Calu3 (cell line): ENCODE measurements at places on chromosomes 11 and 22.
A peak's percentile ranks its signal among the peaks of the same experiment; 100 is the strongest.

GRCh38 chr22:25382762-25383161, 163.3 kb downstream of the CRYBB2 start:
- DNase-seq, result no peak

DNA sequence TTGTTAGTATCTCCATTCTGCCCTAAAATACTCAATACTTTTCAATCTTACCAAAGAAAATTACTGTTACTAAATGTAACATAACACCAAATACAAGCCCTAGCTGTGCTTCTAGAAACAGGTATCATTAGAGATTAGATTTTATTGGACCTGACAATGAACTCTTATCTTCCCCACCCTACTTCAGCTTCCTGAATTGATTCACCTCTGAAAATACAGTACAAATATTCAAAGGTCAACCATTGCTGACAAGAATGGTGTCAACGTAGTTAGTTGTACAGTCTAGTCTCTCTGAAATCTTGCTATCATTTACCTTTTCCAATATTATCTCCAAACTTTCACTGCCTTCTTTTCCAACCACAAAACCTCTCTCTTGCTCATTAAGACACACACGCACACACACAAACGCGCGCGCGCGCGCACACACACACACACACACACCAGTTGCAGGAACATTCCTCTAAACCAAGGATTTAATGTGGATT, 22.4 kb downstream of the LRRC4C start:
- no peak for DNase-seq

DNA sequence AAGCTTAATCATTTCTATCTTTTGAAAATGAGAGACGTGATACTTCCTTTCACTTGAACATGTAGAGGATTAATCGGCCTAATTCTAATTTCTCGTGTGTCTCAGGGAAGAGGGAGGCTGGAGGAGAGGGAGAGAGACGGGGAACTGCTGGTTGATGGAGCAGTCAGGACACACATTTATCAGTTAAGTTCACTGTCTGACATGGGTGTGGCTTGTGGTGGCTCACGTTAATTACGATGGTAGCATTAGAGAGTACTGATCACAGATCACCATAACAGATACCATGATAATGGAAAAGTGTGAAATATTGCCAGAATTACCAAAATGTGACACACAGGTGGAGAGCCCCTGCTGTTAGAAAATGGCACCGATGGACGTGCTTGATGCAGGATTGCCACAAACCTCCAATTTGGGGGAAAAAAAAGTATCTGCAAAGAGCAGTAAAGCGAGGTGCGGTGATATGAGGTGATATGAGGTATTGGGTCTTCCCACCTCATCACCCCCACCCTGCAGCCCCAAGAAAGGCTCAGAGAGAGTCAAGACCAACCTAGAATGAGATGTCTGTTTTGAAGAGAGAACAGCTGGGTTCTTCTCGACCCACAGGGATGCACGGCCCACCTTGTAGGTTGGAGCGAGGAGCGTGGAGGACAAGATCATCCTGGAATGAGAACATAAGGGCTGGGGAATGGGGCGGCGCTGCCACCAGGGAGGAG, 19.7 kb downstream of the ZBED4 start:
- DNase-seq, result no peak

DNA sequence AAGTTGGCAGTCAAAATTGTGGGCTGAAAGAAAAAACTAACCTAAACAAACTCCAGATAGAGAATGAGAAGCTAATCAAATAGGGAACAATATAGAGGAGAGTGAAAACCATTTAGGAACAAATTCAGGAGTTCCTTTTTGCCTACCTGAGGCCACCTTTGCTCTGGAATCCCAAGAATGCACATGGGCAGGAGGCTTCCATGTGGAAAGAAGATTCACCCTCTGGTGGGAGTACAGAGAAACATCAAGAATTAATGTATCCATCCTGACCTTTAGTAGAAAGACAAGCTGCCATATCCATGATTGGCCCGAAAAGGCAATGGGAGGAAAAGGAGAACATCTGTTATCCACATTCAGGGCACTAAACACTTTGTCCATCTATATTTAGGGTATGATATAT, 35.0 kb upstream of the MRGPRX1 start:
- DNase-seq, result no peak

GRCh38 chr11:130211781-130212401, 52.3 kb downstream of the ST14 start:
- no peak for DNase-seq

DNA sequence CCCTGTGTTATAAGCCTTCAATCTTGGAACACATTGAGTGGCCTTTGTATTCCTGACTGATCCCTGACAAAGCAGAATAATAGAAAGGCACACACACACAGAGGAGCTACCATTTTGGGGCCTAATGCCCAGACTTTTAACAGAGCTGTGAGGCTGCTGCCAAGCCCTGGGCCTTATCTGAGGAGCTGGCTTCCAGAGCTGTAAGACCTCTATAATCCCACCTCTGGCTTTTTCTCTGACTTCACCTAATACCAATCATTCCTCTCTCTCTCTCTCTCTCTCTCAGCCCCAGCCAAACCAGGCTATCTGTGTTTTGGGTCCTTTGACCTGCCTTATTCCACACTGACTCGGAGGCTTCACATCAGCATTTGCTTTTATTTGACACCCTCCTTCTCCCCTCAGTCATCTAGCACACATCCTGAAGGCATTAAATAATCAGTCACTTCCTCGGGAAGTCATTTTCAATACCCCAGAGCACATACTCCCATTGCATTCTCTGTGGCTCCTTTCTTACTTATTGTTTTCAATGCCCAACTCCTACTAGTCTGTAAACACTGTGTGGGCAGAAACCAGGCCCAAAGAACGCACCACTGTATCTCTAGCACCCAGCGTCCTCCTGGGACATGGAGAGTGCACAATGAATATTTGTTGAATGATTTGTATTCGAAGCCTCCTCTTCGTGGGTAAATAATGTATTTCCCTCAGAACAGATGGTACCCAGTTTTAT, 21.2 kb upstream of the TRIM44 start:
- no peak for DNase-seq

GRCh38 chr11:29187215-29187614, 829.6 kb downstream of the KCNA4 start:
- no peak for DNase-seq

GRCh38 chr11:10350334-10350733, 45.5 kb downstream of the ADM start:
- DNase-seq, result peak; percentile 44

GRCh38 chr22:45207533-45207932, 33.2 kb downstream of the KIAA0930 start:
- DNase-seq, result no peak

DNA sequence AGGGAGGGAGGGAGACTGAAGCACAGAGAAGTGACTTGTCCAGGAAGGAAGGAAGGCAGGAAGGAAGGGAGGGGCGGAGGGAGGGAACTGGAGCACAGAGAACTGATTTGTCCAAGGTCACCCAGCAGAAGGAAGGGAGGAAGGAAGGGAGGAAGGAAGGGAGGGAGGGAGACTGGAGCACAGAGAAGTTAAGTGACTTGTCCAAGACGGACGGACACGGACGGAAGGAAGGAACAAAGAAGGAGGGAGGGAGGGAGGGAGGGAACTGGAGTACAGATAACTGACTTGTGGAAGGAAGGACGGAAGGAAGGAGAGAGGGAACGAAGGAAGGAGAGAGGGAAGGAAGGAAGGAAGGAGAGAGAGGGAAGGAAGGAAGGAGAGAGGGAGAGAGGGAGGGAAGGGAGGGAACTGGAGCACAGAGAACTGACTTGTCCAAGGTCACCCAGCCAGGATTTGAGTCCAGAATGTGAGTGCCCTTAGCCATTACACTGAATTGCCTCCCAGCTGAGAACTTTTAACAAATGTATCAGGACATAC, 1.5 kb downstream of the SLC35F2 start:
- peak; percentile 8 for DNase-seq

GRCh38 chr22:19527321-19527721, 3.1 kb upstream of the CLDN5 start:
- DNase-seq, result no peak

GRCh38 chr11:82830746-82831145, 69.5 kb downstream of the PRCP start:
- no peak for DNase-seq

- DNase-seq, result no peak
Observed at GRCh38 chr22:31625257-31625640, 36.8 kb downstream of the PISD start.

- no peak for DNase-seq
Observed at GRCh38 chr22:30232716-30233218, 13.8 kb downstream of the LIF start.

GRCh38 chr11:27194976-27195375, 154.4 kb downstream of the BBOX1 start:
- no peak for DNase-seq

- no peak for DNase-seq
Observed at GRCh38 chr11:38952698-38953097, 2354.7 kb upstream of the RAG2 start.

DNA sequence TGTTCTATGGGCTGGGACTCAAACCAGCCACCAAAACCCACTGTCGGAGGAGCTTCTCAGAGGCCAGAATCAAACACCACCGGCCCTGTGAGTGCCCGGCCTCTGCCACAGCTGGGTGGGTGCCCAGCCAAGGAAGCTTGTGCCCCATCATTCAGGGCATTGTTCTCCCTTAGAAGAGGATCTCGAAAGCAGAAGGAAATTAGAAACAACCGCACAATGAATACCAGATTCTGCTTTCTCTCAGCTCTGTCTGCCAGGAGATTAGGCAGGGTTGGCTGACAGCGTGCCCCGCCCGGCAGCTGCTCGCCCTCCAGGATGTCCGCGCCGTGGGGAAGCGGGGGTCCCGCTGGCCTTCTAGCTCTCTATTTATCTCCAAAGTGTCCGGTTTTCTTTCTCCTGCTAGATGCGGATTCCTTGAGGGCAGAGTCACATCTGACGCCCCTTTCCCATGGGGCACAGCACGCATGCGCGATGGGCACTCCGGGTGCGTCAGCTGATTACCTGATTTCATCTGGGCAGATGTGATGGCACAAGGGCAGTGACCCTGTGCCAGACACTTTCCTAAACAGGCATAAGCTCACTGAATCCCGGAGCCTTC, 25.5 kb downstream of the SCGB1A1 start:
- DNase-seq, result no peak

- no peak for DNase-seq
Observed at GRCh38 chr11:62149986-62150886, 26.4 kb downstream of the INCENP start.

DNA sequence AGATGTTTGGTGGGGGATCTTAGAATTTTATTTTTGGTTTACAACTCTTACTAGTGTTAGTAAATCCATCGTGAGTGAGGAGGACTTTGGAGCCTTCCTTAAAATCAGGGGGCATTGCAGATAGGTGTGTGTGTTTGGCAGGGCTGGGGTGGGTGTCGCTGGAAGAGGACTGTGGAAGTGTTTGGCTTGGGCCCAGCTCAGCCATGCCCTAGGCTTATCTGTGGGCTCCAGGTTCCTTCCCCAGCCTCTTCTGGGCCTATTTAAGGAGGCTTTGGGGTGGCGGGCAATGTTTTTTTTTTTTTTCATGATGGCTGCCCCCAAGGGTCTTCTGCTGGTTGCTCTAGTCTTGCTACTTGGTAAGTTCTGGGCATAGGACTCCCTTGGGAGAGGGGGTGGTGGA, 22.1 kb downstream of the MTFP1 start:
- no peak for DNase-seq

DNA sequence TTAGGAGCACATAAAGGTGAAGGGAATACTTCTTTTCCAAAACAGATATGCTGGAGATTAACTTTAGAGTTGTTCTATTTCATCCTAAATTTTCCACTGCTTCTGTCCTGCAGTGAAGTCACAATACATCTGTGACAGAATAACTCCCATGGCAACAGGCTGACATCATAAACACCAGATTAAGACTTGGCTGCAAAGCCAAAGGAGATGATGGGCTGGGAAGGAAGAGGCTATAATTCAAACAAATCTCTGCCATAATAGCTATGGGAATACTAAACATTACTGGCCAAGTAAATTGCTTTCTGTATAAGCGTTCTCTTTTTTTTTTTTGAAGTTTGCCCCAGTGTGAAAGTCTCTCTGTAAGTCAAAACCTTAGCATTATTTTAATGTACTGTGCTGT, 107.7 kb downstream of the CADM1 start:
- no peak for DNase-seq

GRCh38 chr11:8567602-8568198, 26.3 kb downstream of the STK33 start:
- DNase-seq, result no peak

DNA sequence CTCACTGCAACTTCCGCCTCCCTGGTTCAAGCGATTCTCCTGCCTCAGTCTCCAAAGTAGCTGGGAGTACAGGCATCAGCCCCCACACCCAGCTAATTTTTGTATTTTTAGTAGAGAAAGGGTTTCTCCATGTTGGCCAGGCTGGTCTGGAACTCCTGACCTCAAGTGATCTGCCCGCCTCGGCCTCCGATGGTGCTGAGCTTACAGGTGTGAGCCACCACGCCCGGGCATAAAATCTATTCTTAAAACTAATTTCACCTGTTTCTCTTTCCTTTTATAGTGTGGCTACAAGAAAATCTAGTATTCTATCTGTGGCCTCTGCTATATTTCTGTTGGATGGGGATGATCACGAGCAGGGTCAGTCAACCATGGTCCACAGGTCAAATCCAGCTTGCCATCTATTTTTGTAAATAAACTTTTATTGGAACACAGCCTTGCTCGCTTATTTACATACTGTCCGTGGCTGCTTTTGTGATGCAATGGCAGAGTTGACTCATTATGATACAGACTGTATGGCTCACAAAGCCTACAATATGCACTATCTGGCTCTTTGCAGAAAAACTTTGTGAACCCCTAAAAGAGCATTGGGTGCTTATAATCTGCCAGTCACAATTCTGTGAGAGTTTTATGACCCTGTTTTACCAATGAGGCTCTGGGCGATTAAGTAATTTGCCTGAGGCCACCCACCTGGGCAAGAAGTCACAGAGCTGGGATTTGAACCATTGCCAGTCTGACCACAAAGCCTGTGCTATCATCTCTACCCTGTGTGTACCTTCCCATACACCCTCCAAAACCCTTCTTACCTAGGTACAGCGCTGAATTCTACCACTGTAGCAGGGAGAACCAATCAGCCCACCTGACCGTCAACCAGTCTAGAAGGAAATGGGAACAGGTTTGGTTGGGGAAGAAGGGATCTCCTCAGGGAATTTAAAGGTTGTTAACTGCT, 28.3 kb downstream of the SLC1A2 start:
- peak; percentile 28 for DNase-seq

GRCh38 chr22:35539910-35540594, 579 bp upstream of the RASD2 start:
- DNase-seq, result peak; percentile 73

- DNase-seq, result no peak
Observed at GRCh38 chr11:21768388-21768787, 424.5 kb upstream of the ANO5 start.

DNA sequence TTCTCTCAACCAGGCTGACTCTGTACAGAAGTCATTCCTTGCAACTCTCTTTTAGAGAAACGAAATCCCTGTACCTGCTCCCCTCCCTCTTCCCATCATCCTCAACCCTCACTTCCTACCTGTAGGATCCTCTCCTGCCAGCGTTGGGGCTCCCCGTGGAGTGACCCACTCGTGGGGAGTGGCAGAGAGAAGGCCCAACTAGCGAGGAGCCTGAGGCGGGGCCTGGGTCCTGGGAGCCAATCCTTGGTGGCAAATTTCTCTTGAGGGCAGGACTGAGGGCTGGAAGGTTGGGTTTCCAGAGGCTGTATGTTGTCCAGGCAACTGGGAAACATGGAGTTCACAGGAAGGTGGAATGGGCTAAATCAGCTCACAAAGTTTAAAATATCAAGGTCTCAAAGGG, 10.4 kb downstream of the NHERF4 start:
- peak; percentile 31 for DNase-seq

- DNase-seq, result no peak
Observed at GRCh38 chr11:104370478-104370877, 206.5 kb upstream of the PDGFD start.
